ENCODE measurements at places on chromosomes 12 and 14. TPM values are rescaled to one million over a fixed set of nuclear protein-coding genes. Genes with fewer than 3 reads are reported as not detected.

The CELA1 gene
- total RNA-seq, result not detected

The RTL1 gene
- 0.09 TPM for total RNA-seq

DNA sequence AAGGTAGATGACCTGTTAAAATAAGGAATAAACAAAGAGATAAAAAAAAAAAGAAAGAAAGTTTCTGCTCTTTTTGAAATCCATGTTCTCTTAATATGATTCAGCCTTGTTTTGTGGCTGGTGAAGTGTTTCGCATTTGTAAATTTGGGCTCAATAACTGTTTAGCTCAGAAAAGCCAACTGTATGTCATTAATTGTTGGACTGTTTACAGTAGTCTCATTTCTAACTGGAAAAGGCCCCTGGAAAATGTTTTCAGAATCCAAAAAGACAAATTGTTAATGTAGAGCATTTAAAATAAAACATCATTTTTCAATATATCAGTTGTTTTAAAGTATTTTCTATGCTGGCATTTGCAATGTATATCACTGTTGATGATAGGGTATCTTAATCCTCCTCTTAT, 47.4 kb upstream of the DYRK2 start:
- H3K4me3 ChIP-seq, result no peak overlapping the region
- H3K36me3 ChIP-seq, result peaks cover 4% of the 10 kb centered on the region
- no peak overlapping the region for H3K27ac ChIP-seq
- H3K4me1 ChIP-seq, result no peaks in the 10 kb centered on the region

DNA sequence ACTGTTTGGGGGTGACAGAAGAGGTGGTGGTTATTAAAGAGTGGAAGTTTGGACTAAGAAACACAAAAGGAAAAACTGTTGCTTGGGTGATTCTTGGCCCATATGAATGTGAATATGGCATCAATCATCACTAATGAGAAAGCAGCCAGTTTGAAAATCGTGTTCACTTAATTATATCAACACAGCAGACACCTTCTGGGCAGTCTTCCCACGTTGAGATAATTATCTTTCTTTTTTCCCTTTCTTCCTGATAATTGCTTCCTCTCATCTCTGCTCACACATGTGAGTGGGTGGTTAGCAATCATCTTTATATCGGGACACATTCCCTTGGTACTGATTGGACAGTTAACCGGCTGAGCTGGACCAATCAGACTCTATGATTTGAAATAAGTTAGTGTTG, 539.7 kb downstream of the AACS start:
- H3K27me3 ChIP-seq, result no peaks in the 10 kb centered on the region
- DNase-seq, result no peak
- H3K4me1 ChIP-seq, result no peaks in the 10 kb centered on the region
- H3K36me3 ChIP-seq, result peaks cover 3% of the 10 kb centered on the region
- H3K4me3 ChIP-seq, result no peak overlapping the region

The TAS2R50 gene
- 1.0 TPM for total RNA-seq

- no peaks in the 10 kb centered on the region for H3K4me1 ChIP-seq
- H3K27me3 ChIP-seq, result no peaks in the 10 kb centered on the region
- no peak overlapping the region for H3K4me3 ChIP-seq
- no peak for DNase-seq
- H3K36me3 ChIP-seq, result no peaks in the 10 kb centered on the region
- no peak overlapping the region for H3K27ac ChIP-seq
Observed at GRCh38 chr12:49008943-49009342, 9.6 kb downstream of the PRKAG1 start.

The NGB gene
- total RNA-seq, result not detected

DNA sequence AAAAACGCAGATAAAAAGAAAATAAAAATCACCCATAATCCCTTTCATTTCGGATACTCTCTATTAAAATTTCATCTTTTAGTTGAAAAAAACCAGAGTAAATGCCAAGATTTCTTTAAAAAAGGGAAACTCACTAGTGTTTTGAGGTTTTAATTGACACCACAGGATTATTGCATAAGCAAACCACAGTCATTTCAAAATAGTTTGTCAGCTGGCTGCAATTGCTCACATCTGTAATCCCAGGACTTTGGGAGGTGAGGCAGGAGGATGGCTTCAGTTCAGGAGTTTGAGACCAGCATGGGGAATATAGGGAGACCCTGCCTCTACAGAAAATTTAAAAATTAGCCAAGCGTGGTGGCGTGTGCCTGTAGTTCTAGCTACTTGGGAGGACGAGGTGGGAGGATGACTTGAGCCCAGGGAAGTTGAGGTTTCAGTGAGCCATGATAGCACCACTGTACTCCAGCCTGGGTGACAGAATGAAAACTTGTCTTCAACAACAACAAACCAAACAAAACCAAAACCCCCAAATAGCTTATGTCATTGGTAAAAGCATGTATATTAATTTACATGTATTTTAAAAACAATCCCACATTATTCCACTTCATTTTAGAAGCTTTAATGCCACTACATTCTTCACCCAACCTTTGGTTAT, 48.8 kb downstream of the SYNE2 start:
- H3K27ac ChIP-seq, result no peak overlapping the region
- peaks cover 12% of the 10 kb centered on the region for H3K4me1 ChIP-seq
- no peaks in the 10 kb centered on the region for H3K27me3 ChIP-seq
- no peak for DNase-seq
- no peak overlapping the region for H3K4me3 ChIP-seq

- peaks cover 22% of the 10 kb centered on the region for H3K4me1 ChIP-seq
- DNase-seq, result no peak
- H3K27me3 ChIP-seq, result peaks cover 5% of the 10 kb centered on the region
Observed at GRCh38 chr14:99961826-99962518, 103.2 kb upstream of the EVL start.

The COX8C gene
- total RNA-seq, result not detected

DNA sequence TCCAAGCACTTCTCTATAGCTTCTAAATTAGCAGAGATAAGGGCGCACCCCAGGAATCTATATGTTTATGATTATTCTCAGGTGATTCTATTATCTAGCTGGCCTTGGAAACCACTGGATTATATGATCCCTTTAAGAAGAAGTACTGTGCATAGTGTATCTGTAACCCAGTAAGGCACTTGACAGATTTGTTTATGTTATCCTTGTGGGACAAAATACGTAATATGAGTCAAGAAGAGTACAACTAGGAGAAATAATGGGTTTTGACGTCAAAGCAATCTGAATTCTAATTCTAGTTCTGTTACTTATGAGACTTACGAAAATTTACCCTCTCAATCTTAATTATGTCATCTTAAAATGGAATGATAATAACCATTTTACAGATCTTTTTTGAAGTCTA, 259.6 kb upstream of the NAV3 start:
- DNase-seq, result no peak
- no peaks in the 10 kb centered on the region for H3K27me3 ChIP-seq
- H3K27ac ChIP-seq, result no peak overlapping the region
- H3K4me1 ChIP-seq, result no peaks in the 10 kb centered on the region
- H3K36me3 ChIP-seq, result no peaks in the 10 kb centered on the region
- H3K4me3 ChIP-seq, result no peak overlapping the region

DNA sequence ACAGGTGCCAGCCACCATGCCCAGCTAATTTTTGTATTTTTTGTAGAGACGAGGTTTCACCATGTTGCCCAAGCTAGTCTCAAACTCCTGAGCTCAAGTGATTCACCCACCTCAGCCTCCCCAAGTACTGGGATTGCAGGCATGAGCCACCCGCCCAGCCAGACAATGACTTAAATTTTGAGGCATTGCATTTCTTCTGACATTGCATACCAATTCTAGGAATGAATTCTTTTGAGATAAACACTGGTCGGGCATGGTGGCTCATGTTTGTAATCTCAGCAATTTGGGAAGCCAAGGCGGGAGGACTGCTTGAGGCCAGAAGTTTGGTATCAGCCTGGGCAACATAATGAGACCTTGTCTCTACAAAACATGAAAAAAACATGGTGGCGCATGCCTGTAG, 2.5 kb upstream of the CELA1 start:
- H3K27ac ChIP-seq, result no peak overlapping the region
- H3K4me1 ChIP-seq, result peaks cover 9% of the 10 kb centered on the region
- H3K36me3 ChIP-seq, result no peaks in the 10 kb centered on the region
- H3K27me3 ChIP-seq, result no peaks in the 10 kb centered on the region
- no peak for DNase-seq
- H3K4me3 ChIP-seq, result no peak overlapping the region

DNA sequence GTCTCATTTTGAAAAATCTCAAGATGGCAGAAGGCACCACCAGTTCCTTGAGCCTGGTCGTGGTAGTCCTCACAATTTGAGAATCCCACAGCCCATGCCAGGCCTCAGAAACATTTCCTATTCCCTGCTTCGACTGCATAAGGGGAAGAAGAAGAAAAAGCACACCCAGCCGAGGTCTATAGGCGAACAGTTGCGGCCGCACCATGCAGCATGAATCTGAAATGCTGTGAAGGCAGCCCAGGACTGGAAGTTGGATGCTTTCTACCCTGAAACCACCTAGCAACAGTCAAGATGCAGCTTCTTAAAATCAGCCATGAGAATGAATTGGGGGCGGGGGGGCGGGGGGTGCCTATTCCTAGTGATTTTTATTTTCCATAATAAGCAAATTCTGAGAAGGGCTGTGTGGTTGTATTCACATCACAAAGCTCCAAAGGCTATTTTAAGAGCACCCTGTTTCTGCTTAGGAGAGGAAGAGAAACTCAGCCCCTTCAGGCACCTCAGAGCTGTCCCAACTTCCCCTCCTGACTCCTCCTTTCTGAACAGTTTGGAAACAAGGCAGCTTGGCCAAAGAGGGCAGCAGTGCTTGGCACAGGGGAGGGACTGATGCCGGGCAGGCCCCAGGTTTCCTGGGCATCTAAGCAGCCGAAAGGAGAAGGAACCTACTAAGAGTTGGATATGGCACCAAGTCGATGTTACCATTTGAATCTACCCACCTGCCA, 172.5 kb upstream of the FOXN3 start:
- H3K36me3 ChIP-seq, result peaks cover 20% of the 10 kb centered on the region
- H3K4me3 ChIP-seq, result no peak overlapping the region
- no peaks in the 10 kb centered on the region for H3K27me3 ChIP-seq
- no peaks in the 10 kb centered on the region for H3K4me1 ChIP-seq
- no peak for DNase-seq
- no peak overlapping the region for H3K27ac ChIP-seq

GRCh38 chr12:116876151-116876869, 4.9 kb downstream of the HRK start:
- peak; percentile 39 for DNase-seq
- H3K27ac ChIP-seq, result peak overlapping the region; percentile 78
- H3K36me3 ChIP-seq, result no peaks in the 10 kb centered on the region
- peak overlapping the region; percentile 85 for H3K4me3 ChIP-seq
- peaks cover 42% of the 10 kb centered on the region for H3K4me1 ChIP-seq

DNA sequence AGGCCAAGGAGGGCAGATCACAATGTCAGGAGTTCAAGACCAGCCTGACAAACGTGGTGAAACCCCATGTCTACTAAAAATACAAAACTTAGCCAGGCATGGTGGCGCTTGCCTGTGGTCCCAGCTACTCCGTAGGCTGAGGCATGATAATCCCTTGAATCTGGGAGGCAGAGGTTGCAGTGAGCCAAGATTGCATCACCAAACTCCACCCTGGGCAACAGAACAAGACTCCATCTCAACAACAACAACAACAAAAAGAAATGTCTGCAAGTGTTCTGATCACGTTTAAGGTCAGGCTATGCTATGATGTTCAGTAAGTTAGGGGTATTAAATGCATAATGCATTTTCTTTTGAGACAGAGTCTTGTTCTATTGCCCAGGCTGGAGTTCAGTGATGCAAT, 6.7 kb upstream of the PLD4 start:
- peaks cover 35% of the 10 kb centered on the region for H3K27me3 ChIP-seq
- H3K4me3 ChIP-seq, result no peak overlapping the region
- H3K27ac ChIP-seq, result no peak overlapping the region
- H3K4me1 ChIP-seq, result peaks cover 19% of the 10 kb centered on the region
- no peak for DNase-seq

DNA sequence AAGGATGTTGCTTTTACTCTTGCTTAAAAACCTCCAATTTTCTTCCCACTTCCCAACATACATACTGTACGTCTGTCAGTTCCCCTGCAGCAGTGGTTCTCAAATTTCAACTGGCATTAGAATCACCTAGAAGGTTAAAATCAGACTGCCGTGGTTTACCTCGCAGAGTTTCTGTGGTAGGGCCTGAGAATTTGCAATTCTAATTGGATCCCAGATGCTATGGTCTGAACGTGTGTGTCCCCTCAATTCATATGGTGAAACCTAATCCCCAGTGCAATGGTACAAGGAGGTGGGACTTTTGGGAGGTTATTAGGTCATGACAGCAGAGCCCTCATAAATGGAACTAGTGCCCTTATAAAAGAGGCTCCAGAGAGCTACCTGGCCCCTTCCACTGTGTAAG, 226.9 kb downstream of the CRADD start:
- H3K27ac ChIP-seq, result no peak overlapping the region
- DNase-seq, result no peak
- H3K4me1 ChIP-seq, result no peaks in the 10 kb centered on the region
- H3K4me3 ChIP-seq, result no peak overlapping the region
- H3K27me3 ChIP-seq, result no peaks in the 10 kb centered on the region

All from neural crest cell (in vitro differentiated cells).